ENCODE measurements at places on chromosomes 2 and 18. TPM values are rescaled to one million over a fixed set of nuclear protein-coding genes. Genes with fewer than 3 reads are reported as not detected.

- H3K27me3 ChIP-seq, result no peaks in the 10 kb centered on the region
- no peak overlapping the region for H3K4me3 ChIP-seq
- no peak overlapping the region for H3K27ac ChIP-seq
- no peak for DNase-seq
- no peaks in the 10 kb centered on the region for H3K36me3 ChIP-seq
Observed at GRCh38 chr2:3610415-3610814, 15.5 kb downstream of the COLEC11 start.

DNA sequence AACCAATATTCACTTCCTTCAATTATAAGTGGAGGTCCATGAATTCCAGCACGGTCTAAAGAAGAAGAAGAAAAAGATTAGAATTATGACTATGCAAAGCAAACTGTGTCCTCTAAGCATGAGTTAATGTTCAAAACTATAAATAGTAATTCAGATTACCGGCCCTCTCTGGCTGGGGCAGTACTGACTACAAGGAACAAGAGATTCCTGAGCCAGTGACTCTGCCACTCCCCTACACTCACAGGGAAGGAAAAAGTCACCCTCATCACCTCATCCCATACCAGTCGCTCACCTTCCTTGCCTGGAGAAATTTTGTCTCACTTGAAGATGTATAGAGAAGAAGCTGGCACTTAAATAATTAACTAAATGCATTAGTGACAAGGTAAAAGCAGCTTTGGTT is 56.5 kb upstream of the CD302 start:
- no peaks in the 10 kb centered on the region for H3K4me1 ChIP-seq
- no peak overlapping the region for H3K27ac ChIP-seq
- no peaks in the 10 kb centered on the region for H3K36me3 ChIP-seq
- no peak for DNase-seq

DNA sequence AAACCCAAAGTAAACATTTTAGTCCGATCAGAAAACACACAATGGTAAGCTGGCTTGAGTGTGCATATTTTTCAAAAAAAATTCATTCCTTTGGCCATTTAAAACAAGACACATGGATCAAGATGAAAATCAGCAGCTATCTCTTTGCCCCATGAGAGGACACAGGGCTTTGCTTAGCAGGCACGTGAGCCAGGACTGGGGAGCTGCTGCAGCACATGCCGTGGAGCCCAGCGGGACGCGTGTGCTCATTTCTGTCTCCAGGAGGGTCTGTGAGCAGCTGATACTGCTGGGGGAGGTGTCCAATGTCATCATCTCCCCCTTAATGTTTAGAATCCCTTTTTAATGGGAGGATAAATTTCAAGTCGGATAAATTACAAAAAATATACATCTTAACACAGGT is 49.8 kb upstream of the CNGA3 start:
- H3K4me3 ChIP-seq, result no peak overlapping the region
- no peaks in the 10 kb centered on the region for H3K36me3 ChIP-seq

DNA sequence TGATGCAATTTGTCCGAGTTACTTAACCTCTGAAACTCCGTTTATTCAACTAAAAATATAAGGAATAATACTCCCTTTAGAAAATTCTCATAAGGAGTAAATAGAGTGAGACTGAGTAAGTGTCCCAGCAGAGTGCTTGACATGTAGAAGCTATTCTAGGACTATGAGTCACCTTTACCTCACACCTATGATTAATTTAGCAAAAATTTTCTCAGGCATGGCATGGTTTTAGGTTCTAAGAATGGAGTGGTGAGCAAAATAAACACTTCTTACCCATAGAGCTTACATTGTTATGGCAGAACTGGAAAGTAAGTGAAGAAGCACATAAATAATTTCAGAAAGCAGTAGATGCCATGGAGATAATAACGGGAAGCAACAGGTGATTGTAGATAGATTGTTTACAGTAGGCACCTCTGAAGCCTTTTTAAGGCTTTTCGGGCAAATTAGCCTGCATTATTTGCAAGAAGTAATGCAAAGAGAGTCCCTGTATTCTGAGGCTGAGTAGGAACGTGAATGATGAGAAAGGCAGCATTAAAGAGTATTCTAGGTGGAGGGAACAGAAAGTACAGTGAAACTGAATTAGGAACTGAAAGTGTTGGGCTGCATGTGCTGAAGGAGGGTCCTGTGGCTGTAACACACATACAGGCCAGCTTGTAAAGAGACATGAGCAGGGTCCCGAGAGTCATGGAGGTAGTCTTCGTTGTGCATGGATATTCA is 209.2 kb downstream of the ZNF407 start:
- no peak overlapping the region for H3K4me3 ChIP-seq
- peak overlapping the region; percentile 64 for H3K27ac ChIP-seq
- H3K36me3 ChIP-seq, result no peaks in the 10 kb centered on the region
- DNase-seq, result no peak

GRCh38 chr2:17646081-17646554 is 105.6 kb downstream of the VSNL1 start:
- H3K4me3 ChIP-seq, result no peak overlapping the region
- peaks cover 10% of the 10 kb centered on the region for H3K4me1 ChIP-seq
- H3K27me3 ChIP-seq, result no peaks in the 10 kb centered on the region
- no peaks in the 10 kb centered on the region for H3K36me3 ChIP-seq
- DNase-seq, result peak; percentile 94

DNA sequence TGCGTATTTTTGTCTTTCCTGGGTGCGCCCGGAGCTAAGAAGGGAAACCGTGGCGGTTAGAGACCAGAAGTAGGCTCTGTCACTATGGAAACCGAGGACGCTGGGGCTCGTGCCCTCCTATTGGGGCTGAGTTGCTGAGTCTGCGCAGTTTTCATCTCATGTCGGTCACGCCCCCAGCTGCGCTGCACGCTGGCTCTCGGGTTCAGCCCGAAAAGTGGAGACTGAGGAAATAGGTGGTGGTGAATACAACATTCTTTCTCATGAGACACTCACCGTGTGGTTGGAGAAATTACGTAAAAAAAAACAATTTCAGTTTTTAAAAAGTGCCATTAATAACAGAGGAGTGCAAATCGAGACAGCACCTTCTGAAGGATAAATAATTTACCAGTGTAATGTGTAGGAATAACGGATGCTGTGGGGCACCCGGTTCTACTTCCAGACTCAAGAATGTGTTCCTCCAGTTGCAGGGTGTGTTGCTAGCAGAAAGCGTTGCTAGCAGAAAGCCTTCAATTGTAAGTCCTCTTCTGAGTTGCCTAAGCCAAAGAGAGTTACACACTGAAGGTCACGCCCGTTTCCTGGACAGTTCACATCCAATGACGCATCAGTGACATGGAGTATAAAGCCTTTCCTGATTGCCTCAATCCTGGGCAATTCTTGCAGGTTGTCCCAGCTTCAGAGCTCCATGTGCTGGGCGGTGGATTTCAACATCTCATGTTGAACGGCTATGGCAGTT is 20.4 kb upstream of the CXXC1 start:
- peak; percentile 93 for DNase-seq
- peak overlapping the region; percentile 19 for H3K4me3 ChIP-seq
- H3K36me3 ChIP-seq, result no peaks in the 10 kb centered on the region
- peaks cover 3% of the 10 kb centered on the region for H3K4me1 ChIP-seq

Gene COLEC11
- 2.0 TPM for total RNA-seq

- H3K27me3 ChIP-seq, result no peaks in the 10 kb centered on the region
- no peak overlapping the region for H3K4me3 ChIP-seq
- H3K27ac ChIP-seq, result no peak overlapping the region
- no peaks in the 10 kb centered on the region for H3K36me3 ChIP-seq
- H3K4me1 ChIP-seq, result peaks cover 7% of the 10 kb centered on the region
Observed at GRCh38 chr2:207484444-207485391, 45.0 kb upstream of the CREB1 start.

Gene FAM110C
- total RNA-seq, result 3.0 TPM

Gene KCNG2
- total RNA-seq, result 0.80 TPM

DNA sequence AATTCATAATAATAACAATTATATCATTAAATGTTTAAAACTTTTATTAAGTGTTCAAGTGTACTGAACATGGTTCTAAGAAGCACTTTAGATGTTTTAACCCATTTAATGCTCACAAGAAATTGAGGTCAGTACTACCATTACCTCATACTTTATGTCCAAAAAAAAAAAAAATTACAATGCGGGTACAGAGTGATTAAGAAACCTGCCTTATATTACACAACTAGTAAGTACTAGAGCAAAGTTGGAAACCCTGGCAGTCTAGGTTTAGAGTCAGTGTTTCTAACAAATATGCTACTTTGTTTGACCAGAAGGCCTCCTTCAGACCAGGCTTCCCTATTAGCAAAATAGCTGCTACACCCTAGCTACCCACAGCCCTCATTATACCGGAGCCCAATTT is 28.5 kb downstream of the PLEKHM3 start:
- peaks cover 11% of the 10 kb centered on the region for H3K36me3 ChIP-seq
- peaks cover 8% of the 10 kb centered on the region for H3K4me1 ChIP-seq
- no peaks in the 10 kb centered on the region for H3K27me3 ChIP-seq
- DNase-seq, result no peak

DNA sequence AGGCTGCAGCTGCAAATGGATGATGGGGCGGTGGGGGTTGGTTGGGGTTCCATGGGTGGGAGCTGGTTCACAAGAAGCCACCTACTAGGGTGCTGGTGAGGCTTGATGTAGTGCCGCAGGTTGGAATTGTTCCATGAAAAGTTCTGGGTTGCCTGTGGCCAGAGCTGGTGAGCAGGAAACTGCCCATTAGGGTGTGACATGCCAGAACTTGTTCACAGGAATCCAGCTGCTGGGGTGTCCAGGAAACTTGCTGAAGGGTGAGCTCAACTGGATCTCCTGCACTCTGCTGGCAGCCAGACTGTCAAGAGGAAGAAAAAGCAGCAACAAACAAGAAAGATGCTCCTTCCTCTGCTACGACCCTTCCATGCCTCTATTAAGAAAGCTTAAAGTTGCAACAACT is 48.8 kb downstream of the MAP3K20 start:
- DNase-seq, result no peak
- H3K36me3 ChIP-seq, result peaks cover 4% of the 10 kb centered on the region
- H3K27ac ChIP-seq, result no peak overlapping the region

Gene RNF152
- total RNA-seq, result 55.6 TPM

DNA sequence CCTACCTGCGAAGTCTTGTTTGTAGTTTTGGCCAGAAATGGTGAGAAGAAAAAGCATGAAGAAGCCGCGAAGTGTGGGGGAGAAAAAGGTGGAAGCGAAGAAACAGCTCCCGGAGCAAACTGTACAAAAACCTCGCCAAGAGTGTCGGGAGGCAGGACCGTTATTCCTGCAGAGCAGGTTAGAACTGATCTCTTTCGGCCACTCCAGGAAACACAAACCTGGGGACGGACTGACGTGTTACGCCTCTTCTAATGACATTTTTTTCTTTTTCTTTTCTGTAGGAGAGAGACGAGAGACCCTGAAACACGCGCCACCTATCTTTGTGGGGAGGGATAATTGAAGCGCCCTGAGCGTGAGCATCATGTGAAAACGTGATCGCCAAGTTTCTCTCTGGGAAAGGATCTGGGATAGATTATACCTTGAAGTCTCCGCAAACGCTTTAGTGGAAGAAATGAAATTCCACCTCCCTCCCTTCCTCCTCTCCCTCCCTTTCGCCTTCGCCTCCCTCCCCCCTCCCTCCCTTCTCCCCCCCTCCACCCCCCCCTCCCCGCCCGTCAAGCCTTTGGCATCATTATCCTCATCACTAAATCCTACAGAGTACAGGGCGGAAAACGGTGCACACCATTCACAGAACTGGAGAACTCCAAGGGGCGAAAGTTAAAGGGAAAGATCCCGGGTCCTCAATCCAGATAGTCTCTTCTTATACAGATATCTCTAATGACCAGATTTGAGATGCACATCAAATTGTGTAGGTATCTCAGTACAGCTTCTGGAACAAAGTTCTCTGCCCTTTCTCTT is at the start of gene ZEB2:
ZEB2 (minus strand) TSS at position 186 of the 798 bp plus-strand sequence. CDS start 2,769 bp downstream, outside the sequence.
- H3K27ac ChIP-seq, result peak within 1 kb of the TSS; percentile 91
- DNase-seq, result peak; percentile 93
- peaks cover 42% of the 10 kb centered on the region for H3K36me3 ChIP-seq
- no peaks in the 10 kb centered on the region for H3K27me3 ChIP-seq
- peaks cover 15% of the 10 kb centered on the region for H3K4me1 ChIP-seq
- H3K4me3 ChIP-seq, result peak within 1 kb of the TSS; percentile 41

- no peak overlapping the region for H3K27ac ChIP-seq
- DNase-seq, result no peak
- no peak overlapping the region for H3K4me3 ChIP-seq
Observed at GRCh38 chr2:62808554-62808953, 103.0 kb downstream of the EHBP1 start.

- DNase-seq, result peak; percentile 86
- H3K4me1 ChIP-seq, result peaks cover 3% of the 10 kb centered on the region
- no peaks in the 10 kb centered on the region for H3K36me3 ChIP-seq
- H3K27me3 ChIP-seq, result no peaks in the 10 kb centered on the region
- H3K27ac ChIP-seq, result no peak overlapping the region
Observed at GRCh38 chr2:161044095-161044865, 115.9 kb upstream of the TANK start.

DNA sequence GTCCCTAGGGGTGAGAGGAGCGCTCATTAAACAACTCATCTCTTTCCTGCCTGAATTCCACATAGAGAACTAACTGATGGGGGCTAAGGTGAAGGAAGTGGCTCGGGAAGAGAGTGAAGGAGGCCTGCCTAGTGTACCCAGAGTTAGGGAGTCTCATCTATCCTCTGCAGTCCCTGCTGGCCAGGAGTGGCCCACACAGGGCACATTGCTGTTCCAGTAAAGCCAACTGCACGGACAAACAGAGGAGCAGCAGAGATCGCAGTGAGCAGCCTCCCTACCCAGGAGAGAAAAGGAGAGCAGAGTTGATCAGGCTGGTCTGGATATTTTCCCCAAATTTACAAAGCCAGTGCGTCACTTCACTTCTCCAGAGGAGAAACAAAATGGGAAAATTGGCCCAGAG is 16.9 kb upstream of the FN1 start:
- H3K27me3 ChIP-seq, result no peaks in the 10 kb centered on the region
- DNase-seq, result no peak
- H3K36me3 ChIP-seq, result no peaks in the 10 kb centered on the region
- H3K4me3 ChIP-seq, result no peak overlapping the region

- no peak for DNase-seq
- H3K4me1 ChIP-seq, result peaks cover 6% of the 10 kb centered on the region
- H3K36me3 ChIP-seq, result no peaks in the 10 kb centered on the region
- no peak overlapping the region for H3K4me3 ChIP-seq
Observed at GRCh38 chr2:9693196-9693491, 62.3 kb upstream of the YWHAQ start.
